ENCODE measurements at places on chromosomes 1 and 21.
A peak's percentile ranks its signal among the peaks of the same experiment; 100 is the strongest.

GRCh38 chr1:24930260-24931145 lies at the start of gene RUNX3:
Gene RUNX3 (minus strand): TSS chr1:24930276. CDS start chr1:24929868, 408 bp downstream.
- peak; percentile 93 for DNase-seq

GRCh38 chr1:53025034-53025768 lies 36.8 kb upstream of the PODN start:
- DNase-seq = no peak

GRCh38 chr1:75554181-75554580 lies 56.7 kb downstream of the SLC44A5 start:
- DNase-seq = no peak

DNA sequence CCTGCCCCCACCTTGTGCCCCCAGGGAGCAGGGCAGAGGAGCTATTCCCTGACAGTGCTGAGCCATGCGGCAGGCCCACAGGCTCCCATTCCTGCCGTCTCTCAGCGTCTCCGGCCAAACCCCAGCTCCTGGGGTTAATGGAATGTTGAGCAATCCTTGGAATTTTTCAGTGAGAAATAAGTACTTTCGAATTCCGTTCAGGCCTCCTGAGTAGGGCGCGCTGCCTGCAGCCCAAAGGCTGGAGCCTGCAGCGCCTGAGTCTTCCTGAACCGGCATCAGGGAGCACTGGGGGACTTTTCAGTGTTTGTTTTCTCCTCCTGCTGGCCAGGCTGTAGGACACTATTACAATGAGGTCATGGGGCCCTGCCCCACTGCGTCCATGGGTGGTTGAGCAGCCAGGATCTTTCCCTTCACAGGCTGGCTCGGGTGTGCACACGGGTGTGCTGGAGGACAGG lies 33.3 kb upstream of the CSF1 start:
- no peak for DNase-seq

DNA sequence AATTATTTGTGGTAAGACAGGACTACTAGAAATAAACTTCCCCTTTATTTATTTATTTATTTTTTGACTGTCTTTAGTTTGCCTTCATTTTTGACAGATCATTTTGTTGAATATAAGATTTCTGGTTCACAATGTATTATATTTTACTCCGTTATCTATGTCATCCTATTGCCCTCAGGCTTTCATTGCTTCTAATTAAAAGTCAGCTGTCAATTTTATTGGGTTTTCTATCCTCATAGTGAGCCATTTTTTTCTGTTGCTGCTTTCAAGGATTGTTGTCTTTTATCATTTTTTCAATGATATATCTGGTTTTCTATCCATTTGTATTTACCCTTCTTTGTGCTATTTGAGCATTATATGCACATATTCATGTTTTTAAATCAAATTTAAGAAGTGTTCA lies 866.2 kb downstream of the LRRIQ3 start:
- no peak for DNase-seq

DNA sequence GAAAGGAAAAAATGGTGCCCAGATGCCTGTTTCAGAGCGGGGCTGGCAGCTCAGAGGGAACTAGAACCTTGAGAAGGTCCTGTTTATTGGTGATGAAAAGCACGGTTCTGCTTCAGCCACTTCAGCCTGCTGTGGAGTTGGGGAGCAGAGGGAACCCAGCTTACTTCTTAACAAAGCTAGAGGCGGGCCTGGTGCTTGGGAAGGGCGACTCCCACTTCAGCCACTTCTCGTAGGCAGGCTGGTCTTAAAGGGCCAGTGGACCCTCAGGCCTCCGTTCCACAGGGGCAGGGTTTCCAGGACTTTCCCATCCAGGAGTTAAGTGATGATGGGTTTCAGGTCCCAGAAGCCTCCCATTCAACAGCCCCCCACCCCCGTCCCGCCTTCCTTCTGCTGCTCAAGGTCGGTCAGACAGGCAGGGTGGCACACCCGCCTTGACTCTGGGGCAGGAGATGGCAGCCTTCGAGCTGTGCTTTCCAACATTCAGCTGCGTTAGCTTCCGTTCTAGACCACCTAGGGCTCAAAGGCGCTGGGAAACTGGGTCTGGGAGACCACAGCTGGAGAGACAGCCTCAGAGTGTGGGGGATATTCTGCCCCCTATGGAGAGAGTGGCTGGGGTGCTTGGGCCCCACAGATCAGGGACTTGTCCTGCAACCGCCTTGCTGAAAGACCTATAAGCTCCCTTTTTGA lies 3.4 kb downstream of the RUNX3 start:
- DNase-seq = no peak

- DNase-seq = no peak
These were observed 33.4 kb downstream of the FAM78B start for GRCh38 chr1:166133276-166133841.

- DNase-seq = no peak
These were observed 35.0 kb downstream of the RAP1GAP start for GRCh38 chr1:21633992-21634805.

DNA sequence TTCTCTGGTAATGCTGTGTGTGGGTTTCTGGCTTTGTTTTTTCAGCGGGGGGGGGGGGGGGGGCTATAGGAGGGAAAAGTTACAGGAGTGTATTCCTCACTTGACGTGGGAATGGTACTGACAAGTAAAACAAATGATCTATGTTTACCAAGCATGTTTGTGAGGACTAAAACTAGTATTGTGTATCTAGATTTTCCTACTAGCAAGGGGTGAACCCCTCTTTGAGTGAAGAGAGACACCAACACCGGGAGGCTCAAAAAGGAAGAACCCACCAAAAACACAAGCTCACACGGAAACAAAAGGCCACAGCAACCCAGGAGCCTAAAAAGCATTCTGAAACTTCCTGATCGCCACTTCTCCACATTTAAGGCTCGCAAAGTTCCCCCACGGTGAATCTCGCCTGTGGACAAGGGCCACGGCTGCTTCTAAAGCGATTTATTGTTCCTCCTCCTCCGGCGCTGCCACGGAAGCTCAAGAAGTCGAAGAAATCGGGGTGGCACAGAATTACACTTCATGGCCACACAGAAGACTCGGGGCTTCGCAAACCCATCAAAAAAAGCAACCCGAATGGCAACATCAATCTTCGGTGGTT lies 703 bp downstream of the PUM1 start:
- DNase-seq = no peak

GRCh38 chr1:244836135-244836521 lies 670 bp downstream of the COX20 start:
- DNase-seq = no peak

- no peak for DNase-seq
These were observed 311 bp downstream of the SPEN start for GRCh38 chr1:15847893-15848142.

DNA sequence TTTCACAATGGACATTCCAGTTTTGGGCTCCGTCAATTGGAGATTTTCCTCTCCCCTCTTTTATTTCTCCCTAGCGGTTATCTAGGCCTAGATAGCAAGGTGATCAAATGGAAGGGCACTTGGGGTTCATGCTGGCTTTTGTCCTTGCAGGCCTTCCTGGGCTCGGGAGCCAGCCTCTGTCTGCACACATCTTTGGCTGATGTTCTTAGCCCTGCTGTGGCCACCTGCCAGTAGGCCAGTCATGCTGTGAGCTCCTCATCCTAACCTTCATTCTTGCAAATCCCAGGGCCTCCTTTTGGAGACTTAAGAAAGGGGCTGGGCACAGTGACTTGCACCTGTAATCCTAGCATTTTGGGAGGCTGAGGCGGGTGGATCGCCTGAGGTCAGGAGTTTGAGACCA lies 13.5 kb downstream of the TIE1 start:
- DNase-seq = no peak

DNA sequence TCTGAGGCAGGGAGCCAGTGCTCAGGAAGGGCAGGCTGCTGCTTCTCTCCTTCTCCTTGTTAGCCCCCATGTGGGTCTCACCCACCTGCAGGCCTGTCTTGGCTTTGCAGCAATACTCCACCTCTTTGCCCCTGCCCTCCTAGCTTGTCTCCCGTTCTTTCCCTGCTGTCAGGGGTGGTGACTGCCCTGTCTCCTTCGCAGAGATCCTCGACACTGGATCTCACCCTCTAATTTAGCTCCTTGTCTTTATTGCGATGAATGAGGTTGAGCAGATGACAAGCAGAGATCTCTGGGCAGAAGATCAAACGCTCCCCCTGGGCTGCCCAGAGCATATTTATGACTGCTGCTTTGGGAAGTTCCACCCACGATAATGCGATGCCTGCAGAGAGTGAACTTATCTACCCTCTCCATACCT lies 199.2 kb downstream of the ROR1 start:
- DNase-seq = no peak

GRCh38 chr1:189429610-189430009 lies 1048.1 kb downstream of the BRINP3 start:
- DNase-seq = no peak
